ENCODE measurements at places on chromosomes 3 and 15.
A peak's percentile ranks its signal among the peaks of the same experiment; 100 is the strongest.

DNA sequence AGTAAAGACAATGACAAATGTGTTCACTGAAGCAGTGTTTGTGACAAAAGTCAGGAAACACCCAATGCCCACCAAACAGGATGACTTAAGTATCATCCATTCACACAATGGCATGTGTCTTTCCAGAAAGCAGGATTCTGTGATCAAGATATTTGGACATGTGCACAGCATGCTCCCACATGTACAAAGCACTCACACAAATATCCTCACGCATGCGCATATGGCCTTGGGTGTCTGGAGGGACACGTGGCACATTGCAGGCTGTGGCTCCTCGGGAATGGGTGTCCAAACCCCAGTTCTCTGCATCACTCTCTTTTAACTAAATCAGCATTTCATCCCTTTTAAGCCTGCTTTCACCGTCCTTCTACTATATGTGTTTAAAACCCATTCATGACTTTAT, 130.5 kb downstream of the KLF13 start:
- DNase-seq = no peak

DNA sequence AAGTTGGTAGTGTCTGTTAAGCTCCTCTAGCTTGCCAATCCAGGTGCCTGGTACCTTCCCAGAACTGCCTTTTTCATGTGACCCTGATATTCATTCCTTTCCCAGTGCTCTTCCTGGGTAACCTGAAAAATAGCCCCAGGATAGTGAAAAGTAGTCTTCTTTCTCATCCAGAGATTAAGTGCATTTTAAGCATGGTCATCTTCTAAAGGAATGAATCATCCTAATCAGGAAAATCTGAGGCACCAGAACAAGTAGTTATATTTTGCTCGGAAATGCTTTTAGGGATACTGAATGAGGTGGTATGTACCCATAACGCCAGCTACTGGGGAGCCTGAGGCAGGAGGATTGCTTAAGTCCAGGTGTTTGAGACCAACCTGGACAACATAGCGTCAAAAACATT, 23.1 kb upstream of the PDCD6IP start:
- no peak for DNase-seq

DNA sequence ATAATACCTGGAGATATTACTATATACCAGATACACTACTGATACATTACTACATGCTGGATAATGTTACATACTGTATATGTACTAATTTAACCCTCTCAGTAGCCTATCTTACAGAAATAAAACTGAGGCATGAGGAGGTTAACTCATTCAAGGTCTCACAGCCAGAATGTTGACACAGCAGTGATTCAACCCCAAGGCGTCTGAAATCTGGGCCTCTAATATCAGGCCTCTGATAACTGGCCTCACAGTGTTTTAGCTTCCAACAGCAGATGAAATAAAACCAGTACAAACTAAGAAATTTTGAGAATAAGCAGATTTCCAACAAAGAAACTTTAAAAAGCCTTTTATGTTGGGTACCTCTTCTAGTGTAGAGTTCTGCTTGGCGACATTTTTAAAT, 23.4 kb downstream of the DZIP1L start:
- no peak for DNase-seq

DNA sequence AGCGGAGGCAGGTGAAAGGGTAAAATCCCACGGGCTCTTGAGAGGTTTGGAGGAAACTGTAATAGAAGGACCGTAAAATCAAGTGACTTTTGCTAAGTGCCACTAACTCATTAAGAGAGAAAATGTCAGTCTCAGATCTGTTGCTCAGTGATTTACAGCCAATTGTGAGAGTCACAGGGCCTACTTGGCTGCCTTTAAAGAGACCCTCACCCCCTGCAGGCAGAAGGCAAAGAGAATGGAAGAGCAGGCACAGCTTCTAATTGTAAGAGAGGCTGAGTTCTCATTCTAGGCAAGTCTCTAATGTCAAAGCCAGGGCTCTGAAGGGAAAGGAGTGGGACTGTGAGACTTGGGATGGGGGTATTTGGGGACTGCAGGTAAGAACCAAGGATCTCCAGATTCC, 9.3 kb upstream of the SYNM start:
- DNase-seq = no peak

DNA sequence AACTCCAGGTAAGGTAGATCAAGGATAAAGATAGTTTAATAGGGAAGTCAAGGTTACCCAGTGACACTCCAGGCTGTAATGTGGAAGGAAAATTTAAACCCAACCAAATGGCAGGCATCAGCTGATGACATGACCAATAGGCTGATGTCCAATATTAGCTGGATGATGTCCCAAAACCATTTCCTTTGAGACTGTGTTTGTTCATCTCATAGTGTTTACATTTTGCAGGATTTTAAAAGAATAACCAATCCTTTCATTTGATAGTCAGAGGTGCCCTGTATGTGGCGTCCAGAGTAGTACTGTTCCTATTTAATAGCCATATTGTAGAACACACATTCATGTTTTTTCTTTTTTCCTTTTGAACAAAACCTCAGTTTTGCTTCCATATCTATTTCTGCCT, 23.3 kb upstream of the TMEM158 start:
- DNase-seq = no peak

DNA sequence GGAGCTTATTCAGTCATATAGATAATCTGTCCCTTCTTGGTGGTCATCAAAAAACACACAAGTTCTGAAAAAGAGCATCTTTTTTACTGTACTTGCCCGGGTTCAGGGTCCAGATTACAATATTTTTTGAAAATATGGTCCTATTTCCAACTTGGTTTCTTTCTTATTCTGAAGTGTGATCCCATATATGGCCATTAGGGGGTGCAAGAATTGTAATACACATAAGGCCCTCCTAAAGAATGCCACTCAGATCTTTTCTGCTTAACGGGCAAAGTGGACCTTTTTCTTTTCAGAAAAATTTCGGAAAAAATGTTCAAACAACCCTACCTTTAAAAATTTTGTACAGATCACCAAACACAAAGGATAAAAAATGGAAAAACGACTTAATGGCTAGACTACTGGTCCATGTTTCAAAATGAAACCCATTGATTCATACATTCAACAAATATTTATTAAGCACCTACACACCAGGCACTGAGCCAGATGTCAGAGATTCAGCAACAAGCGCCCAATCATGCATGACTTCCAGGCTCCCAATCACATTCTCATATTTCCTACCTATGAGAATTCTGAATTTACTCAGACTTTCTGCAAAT, 102.0 kb upstream of the MYRIP start:
- no peak for DNase-seq

DNA sequence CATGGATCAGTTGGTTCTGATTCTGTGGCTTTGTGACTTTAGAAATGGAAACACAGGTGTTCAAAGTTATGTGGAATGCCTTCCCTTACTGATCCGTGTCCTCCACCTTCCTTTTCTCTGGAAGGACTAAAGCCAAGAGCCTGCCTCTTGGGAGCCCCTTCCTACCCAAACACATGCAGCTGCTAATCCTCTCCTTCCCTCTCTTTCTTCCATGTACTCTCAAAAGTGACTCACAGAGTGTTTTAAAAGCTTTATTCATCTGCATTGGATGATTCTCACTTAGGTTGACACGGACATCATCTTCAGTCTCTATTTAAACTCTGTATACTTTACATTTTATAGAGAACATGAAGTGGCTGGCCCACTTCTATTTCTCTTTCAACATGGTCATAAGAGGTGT, 856.5 kb upstream of the ARPP21 start:
- no peak for DNase-seq

GRCh38 chr15:101020945-101021344, 101.8 kb downstream of the LRRK1 start:
- no peak for DNase-seq

- DNase-seq = no peak
These were observed 15.0 kb downstream of the UACA start for GRCh38 chr15:70748281-70748747.

DNA sequence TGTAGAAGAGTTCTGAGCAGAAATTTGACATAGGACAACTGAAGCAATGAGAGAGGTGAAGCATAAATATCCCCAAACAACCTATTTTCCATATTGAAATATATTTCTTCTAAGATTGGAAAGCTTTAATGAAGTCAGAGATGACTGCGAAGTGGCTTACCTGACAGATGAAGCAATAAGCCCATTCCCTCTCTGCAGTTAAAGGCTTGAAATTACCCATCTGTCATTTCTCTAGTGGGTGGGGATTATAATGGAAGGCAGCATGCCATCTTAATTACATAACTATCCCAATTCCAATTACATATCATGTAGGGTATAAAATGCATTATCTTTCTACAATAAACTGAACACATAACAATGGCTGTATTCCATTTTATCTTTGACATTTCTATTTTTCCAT, 1070.5 kb downstream of the SI start:
- DNase-seq = no peak

DNA sequence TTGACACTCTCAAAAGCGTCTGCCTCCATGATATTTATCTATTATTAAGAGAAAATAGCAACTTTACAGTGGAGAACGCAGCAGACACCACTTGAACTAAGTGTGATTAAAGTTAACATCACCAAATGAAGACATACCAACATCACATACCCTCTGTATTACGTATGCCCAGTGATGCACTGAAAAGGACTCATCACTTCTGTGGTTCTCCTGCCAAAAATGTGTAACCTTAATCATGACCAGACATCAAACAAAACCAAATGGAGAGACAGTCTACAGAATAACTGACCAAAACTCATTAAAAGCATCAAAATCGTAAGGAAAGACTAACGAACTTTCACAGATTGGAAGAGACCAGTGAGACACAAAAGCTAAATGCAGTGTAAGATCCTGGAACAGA, 103.2 kb downstream of the PPP2R3A start:
- DNase-seq = no peak

- DNase-seq = no peak
These were observed 235.2 kb downstream of the GREM1 start for GRCh38 chr15:32952901-32953532.

DNA sequence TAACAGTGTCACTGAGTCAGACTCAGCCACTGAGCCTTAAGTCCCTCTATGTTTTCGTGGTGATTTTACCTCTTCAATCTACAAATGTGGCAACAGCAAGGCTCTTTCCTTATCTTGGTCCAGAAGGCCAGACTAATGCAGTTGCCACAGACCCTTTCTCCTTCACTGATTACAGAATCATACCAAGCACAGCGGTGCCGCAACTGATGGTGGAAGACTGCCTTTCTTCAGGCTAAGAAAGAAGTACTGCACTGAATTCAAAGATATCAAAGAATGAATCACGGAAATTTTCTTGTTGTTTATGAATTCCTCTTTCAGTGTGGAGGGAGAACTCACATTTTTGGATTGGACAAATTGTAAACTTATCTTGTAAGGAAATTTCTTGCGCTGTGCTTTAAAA, 18.6 kb downstream of the DCP1A start:
- no peak for DNase-seq

DNA sequence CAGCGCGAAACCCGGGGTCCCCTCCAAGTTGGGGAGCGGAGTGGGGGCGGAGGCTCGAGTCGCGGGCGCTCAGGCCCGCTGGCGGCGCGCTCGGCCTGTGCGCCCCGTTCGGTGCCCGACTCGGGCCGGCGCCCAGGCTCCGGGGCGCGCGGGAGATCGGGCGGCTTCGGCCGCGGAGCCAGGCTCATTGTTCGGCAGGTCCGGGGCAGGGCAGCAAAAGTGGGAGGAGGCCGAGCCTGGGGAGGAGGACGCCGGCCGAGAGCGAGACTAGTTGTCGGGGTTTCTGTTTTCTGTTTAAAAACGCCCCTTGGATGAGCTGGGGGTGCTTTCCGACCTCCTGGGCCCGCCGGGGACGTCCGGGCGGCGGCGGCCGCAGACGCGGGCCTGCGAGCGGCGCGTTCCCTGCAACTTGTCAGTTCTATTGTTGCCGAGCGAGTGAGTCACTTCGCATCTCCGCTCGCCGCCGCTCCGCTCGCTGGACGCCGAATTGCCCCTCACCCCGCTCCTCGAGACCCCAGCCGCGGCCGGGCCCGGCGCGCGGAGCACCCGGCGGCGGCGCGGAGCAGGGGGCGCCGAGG, 676 bp downstream of the TCF12 start:
- DNase-seq = peak; percentile 39

- no peak for DNase-seq
These were observed 1106.4 kb downstream of the SI start for GRCh38 chr3:163971861-163972260.

- DNase-seq = no peak
These were observed 43.1 kb upstream of the SLC25A36 start for GRCh38 chr3:140898340-140899180.

- no peak for DNase-seq
These were observed 42.3 kb upstream of the ROPN1 start for GRCh38 chr3:124034016-124034843.

GRCh38 chr3:129621626-129622225, 15.2 kb upstream of the PLXND1 start:
- no peak for DNase-seq

- DNase-seq = no peak
These were observed 223.4 kb downstream of the SNRPN start for GRCh38 chr15:25177955-25178801.

GRCh38 chr3:47522082-47522987, 8.8 kb upstream of the ELP6 start:
- peak; percentile 65 for DNase-seq

DNA sequence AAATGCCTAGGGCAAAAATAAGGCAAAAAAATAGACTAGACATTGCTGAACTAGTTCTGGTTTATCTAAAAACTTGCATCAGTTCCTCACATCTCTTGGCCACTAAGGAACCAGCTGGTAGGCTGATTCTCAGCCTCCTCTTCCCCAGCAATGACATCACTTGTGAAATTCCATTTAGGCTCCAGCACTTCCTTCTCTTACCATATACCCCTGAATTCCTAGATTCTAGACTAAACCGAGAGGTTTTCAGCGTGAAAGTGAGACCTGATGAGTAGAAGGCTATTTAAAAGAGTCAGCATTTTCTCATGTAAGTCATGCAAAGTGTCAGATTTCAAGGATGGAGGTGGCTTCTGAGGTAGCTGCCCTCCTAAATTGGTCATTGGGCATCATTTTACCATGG, 247.1 kb upstream of the CDIN1 start:
- no peak for DNase-seq

GRCh38 chr3:128415773-128416577, 50.7 kb downstream of the DNAJB8 start:
- DNase-seq = no peak

GRCh38 chr3:175606650-175607318, 747.6 kb downstream of the NAALADL2 start:
- no peak for DNase-seq

DNA sequence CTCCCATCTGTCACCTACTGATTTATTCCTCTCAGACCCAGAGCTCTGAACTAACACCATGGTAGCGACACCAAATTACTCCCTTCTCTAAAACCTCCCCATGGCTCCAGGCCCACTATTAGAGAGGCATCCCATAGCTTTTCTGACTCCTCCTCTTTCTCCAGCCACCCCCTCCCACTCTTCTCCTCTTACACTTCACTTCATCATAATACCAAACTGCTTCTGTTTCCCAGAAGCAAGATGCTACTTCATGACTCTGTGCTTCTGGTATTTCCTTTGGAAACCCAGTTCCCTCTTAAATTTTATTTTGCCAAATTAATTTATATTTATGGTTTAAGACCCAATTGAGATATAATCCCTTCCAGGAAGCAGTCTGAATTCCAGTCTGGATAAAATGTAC, 465.1 kb upstream of the PDZRN3 start:
- DNase-seq = no peak

All from activated T-cell treated with anti-CD3 and anti-CD28 coated beads for 24 hours (primary cell).